KG1 (cell line): ENCODE measurements at places on chromosomes 11 and 22.

GRCh38 chr11:24286238-24286637 is 210.6 kb upstream of the LUZP2 start:
- DNase-seq, result no peak

DNA sequence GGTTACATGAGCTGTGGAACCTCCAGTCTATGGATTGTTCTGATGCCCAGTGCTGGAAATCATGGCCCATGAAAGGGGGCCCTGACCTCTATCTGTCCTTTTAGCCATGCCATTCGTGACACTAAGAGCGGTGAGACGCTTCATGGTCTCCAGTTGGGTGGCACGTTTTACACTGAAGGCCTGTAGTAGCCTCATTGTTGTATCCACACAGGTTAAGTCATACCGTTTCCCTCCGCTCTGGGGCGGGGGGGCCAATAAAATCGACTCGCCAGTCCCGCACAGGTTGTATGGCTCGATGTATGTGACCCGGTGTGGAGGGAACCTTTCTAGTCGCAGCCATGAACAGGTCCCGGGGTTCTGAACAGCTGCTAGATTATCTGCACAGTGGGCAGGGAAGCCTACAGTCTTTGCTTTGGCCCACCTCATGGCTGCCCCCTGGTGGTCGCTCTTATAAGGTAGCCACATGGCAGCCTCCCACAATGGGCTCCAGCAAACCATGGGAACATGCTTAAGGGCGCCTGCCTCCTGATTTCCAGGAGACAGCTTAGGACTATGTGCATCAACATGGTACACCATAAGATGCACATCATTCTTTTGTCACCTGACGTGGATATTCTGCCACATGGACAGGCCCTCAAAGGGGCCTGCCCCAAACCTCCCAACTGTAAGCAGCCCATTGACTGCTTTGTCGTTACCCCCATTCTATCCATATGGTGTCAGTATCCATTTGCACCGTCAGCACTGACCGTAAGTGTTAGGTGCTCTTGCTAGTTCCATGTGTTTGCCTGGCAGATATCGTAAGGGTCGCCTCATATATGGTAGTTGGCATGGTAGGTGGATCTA is 19.7 kb upstream of the APOL3 start:
- DNase-seq, result peak; percentile 20

GRCh38 chr11:119795231-119795630 is 66.2 kb upstream of the NECTIN1 start:
- DNase-seq, result no peak

GRCh38 chr22:26708256-26709009 is 51.0 kb downstream of the MIAT start:
- DNase-seq, result no peak

GRCh38 chr22:49660794-49661781 is 166.6 kb downstream of the BRD1 start:
- no peak for DNase-seq

- DNase-seq, result no peak
Observed at GRCh38 chr22:22196833-22197477, 47.6 kb upstream of the VPREB1 start.

- no peak for DNase-seq
Observed at GRCh38 chr11:96647621-96648020, 257.8 kb downstream of the JRKL start.

- no peak for DNase-seq
Observed at GRCh38 chr11:119545978-119546915, 123.3 kb upstream of the THY1 start.

DNA sequence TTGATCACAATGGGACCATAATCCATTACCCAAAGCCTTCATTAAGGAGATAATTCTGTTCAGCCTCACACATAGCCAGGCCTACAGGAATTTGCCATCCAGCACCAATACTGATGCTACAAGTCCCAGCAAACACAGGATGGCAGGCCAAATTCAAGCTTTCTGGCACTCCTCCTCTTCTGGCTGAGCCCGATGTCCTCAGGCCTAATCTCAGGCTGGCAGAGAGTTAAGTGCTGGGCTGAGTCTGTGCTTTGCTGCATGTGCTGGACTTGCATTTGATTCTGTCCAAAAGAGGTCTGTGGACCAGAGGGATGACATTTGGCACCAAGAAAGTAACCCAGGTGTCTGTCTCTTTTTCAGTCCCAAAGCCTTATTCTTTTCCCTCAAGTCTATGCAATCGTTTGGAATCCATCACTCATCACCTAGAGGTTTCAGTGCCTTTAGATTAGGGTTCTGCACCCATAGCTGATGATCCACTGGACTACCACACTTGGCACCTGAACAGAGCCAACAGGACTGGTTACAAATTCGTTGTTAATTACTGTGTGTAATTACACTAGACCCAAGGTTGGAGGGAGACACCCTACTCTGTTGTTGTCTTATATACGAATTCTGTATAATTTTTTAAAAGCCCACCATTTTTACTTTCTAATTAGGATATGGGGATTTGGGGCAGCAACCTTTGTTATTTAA is 19.4 kb upstream of the LIN7C start:
- no peak for DNase-seq

DNA sequence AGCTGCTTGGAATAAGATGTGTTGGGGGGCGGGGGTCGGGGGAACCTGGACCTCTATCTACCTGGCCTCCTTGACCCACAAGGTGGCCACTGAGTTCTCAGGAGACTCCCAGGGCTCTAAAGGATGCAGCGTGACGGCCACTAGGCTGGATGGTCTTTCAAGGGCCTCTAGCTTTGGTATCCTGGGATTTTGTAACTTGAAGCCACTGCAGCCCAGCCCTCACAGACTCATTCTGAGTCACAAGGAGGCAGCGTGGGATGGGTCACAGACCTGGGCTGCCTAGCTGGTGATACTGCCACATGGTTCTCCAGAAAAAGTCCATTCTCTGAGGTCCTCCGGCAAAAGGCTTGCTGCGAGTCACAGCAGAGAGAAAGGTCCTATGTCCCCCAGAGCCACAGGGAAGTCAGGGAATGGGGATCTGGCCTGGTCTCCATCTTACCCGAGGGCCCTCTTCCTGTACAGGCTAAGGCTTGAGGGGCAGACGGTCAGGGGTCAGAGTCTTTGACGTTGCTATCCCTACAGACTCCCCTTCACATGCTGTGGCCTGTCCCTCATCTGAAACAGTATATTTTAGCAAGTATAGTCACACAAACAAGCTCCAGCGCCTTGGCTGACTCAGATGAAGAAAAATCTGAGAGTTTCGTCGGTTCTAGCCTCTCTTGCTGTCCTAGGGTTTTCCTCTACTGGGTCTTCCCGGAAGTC is 52.4 kb downstream of the KCNC1 start:
- DNase-seq, result no peak

DNA sequence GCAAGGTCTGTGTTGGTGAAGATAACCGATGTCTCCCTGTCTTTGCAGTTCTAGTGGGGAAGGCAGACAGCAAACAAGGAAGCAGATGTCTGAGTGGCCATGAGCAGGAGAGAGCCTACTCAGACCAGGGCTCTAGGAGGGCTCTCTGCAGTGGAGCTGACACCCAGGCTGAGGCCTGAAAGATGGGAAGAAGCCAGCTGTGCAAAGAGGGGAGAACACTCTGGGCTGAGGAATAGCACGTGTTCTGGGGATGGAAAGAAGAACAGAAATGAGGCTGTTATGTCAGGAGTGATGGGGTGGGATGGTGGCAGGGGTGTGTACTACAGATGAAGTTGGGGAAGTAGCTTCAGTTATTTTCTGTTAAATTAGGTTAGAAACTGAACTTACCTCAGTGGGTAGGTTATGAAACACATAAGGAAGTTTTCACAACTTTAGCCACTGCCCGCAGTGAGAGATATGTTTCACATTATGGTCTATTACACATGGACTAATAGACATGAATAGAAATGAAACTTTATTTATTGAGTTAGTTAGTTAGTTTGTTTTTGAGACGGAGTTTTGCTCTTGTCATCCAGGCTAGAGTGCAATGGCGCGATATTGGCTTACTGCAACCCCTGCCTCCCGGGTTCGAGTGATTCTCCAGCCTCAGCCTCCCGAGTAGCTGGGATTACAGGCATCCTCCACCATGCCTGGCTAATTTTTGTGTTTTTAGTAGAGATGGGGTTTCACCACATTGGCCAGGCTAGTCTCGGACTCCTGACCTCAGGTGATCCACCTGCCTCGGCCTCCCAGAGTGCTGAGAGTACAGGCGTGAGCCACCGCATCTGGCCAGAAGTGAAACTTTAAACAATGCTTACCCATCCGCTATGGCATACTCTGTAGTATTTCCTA is 7.8 kb downstream of the DCPS start:
- peak; percentile 38 for DNase-seq

- DNase-seq, result no peak
Observed at GRCh38 chr11:116615211-116615865, 157.4 kb downstream of the BUD13 start.

GRCh38 chr11:68113986-68114385 is 7.2 kb downstream of the CHKA start:
- DNase-seq, result no peak
